Neural crest cell (in vitro differentiated cells): ENCODE measurements at places on chromosomes 12 and 14.

GRCh38 chr12:14214495-14214894, 151.0 kb upstream of the ATF7IP start:
- H3K27ac ChIP-seq: no peak overlapping the region
- H3K27me3 ChIP-seq: no peaks in the 10 kb centered on the region
- no peak for DNase-seq

- no peak overlapping the region for H3K4me3 ChIP-seq
- H3K4me1 ChIP-seq: peaks cover 11% of the 10 kb centered on the region
- no peak for DNase-seq
- H3K27me3 ChIP-seq: no peaks in the 10 kb centered on the region
- H3K36me3 ChIP-seq: no peaks in the 10 kb centered on the region
- H3K27ac ChIP-seq: peak overlapping the region; percentile 19
Observed at GRCh38 chr12:20040831-20041230, 327.5 kb upstream of the PDE3A start.

DNA sequence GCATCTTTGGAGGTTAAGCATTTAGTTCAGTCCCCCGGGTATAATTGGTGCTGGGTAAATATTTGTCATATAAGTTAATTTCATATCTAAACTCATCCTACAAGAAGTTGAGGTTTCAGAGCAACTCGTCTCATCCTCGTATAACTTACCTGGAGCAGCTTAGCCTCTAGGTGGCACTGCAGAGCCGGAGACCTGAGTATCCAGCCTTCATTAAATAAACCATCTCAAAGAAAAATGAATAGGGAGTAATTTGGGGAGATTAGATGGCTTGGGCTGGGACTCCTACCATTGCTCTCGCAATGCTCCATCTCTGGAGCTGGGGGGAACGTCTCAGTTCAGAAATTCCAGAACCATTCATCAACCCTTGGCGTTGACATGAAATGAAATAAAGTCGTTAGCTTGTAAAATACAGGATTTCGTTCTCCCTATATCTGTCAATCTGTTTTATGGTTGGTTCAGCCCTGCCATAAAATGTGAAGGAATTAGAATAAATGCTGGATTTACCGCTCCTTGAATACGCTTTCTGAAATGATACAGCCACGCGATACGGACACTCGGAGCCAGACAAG, 122.9 kb upstream of the TMEM132D start:
- H3K27ac ChIP-seq: no peak overlapping the region
- H3K27me3 ChIP-seq: peaks cover 40% of the 10 kb centered on the region
- no peak overlapping the region for H3K4me3 ChIP-seq
- DNase-seq: peak; percentile 55
- H3K4me1 ChIP-seq: no peaks in the 10 kb centered on the region

DNA sequence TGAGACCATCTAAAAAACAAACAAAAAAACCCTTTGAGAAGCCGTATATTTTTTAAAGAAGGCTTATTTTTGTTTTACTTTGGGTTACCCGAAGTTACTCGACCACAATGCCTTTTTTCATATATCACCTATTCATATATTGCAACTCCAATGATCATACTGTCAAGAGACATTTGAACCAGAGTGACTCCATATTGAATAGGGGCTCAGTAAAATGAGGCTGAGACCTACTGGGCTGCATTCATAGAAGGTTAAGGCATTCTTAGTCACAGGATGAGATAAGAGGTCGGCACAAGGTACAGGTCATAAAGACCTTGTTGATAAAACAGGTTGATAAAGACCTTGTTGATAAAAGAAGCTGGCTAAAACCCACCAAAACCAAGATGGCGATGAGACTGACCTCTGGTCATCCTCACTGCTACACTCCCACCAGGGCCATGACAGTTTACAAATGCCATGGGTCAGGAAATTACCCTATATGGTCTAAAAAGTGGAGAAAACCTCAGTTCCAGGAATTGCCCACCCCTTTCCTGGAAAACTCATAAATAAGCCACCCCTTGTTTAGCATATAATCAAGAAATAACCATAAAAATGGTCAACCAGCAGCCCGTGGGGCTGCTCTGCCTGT, 50.0 kb upstream of the PKP2 start:
- no peaks in the 10 kb centered on the region for H3K4me1 ChIP-seq
- DNase-seq: no peak
- H3K36me3 ChIP-seq: no peaks in the 10 kb centered on the region
- H3K27me3 ChIP-seq: peaks cover 13% of the 10 kb centered on the region
- H3K4me3 ChIP-seq: no peak overlapping the region
- H3K27ac ChIP-seq: no peak overlapping the region

DNA sequence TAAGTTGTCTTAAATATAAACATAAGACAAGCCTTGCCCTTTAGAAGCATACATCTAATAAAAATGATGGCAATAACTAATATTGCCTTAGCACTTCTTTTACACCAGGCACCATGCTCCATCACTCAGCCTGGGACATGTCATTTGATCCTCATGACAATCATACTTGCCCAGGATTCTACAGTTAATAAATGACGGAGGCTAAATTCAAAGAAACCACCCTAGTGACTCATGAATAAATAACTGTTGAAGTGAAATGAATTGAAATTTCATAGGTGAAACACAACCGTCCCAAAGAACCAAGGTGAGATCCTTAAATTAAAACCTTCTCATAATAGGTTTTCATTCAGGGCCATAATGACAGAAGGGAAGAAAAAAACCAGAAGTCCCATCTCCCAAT, 89.5 kb downstream of the GRIN2B start:
- no peak overlapping the region for H3K4me3 ChIP-seq
- H3K27me3 ChIP-seq: no peaks in the 10 kb centered on the region
- peaks cover 10% of the 10 kb centered on the region for H3K4me1 ChIP-seq
- no peaks in the 10 kb centered on the region for H3K36me3 ChIP-seq

- no peaks in the 10 kb centered on the region for H3K4me1 ChIP-seq
- H3K36me3 ChIP-seq: no peaks in the 10 kb centered on the region
- DNase-seq: no peak
- H3K27ac ChIP-seq: no peak overlapping the region
Observed at GRCh38 chr12:13390381-13390861, 193.9 kb downstream of the EMP1 start.

GRCh38 chr12:70849265-70849960, 71.1 kb downstream of the PTPRR start:
- DNase-seq: no peak
- H3K27ac ChIP-seq: no peak overlapping the region
- no peak overlapping the region for H3K4me3 ChIP-seq
- no peaks in the 10 kb centered on the region for H3K4me1 ChIP-seq
- no peaks in the 10 kb centered on the region for H3K27me3 ChIP-seq

DNA sequence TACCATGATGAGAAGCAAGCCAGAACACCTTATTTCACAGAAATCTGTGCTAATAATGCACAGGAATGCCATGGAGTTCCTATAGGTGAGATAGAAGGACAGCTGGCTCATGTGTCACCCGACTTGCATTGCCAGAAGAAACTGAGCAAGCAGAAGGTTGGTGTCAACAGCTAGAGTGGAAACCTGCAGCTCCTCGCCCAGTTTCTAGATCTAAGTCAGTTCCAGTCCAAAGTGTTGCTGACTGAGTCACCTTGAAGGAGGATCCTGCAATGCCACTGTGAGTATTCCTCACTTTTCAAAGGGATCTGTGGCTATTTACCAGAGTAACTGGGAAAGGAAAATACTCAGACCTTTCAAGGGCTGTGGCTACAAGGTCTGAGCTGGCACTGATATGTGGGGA, 17.1 kb downstream of the CDKL1 start:
- H3K27me3 ChIP-seq: no peaks in the 10 kb centered on the region
- DNase-seq: no peak
- H3K27ac ChIP-seq: no peak overlapping the region
- H3K4me1 ChIP-seq: no peaks in the 10 kb centered on the region
- H3K36me3 ChIP-seq: peaks cover 2% of the 10 kb centered on the region
- H3K4me3 ChIP-seq: no peak overlapping the region

DNA sequence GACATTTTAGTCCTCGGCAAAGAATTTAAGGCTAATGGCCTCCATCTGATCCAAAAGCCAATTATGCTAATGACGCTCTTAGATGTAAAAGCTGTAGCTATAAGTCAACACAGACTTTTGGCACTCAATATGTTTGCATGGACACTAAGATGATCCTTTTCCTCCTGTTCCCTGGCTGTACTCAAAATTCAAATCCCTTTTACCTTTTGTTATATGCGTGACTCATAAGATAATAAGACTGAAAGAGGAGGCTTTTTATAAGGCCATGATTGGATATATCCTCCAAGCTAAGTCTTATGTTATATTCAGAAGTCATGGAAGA, 89.8 kb downstream of the PDZRN4 start:
- H3K27ac ChIP-seq: no peak overlapping the region
- no peaks in the 10 kb centered on the region for H3K27me3 ChIP-seq
- H3K36me3 ChIP-seq: no peaks in the 10 kb centered on the region
- DNase-seq: no peak
- peaks cover 23% of the 10 kb centered on the region for H3K4me1 ChIP-seq
- H3K4me3 ChIP-seq: no peak overlapping the region

DNA sequence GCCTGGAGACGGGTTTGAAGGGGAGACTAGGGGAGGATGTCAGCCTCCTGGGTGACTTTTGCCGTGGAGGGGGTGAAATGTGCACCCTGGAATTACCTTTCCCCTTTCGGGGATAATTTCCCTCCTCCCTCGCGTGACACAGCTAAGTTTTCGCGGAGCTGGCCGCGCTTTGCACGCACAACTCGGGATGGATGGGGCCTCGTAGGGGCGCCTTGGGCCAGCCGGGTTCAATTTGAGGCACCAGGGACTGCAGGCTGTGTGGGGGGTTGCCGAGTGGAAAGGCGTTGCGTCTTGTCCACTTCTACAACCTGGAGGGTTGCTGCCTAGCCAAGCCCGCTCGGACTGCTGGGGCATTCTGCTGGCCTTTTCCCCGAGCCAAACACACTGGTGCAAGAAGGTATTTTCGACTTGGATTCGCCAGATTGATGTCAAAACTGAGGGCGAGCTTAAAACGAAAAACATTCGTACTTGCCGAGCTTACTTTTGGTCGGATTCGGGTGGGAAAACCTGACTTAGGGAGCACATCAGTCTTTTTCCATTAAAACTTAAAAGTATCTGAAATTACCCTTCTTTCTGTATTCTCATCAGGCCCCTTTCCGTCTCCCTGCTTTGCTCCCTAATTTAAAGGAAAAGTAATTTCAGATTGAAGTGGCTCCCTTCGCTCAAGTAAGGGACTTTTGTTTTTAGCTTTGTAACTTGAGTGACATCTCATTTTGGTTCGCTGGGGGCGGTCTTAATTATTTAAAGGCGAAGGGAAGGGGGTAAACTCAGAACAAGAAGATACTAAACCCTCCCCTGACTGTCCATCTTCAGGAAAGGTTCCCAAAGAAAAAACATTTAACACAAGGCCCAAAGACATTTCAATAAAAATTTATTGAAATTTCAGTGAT, 14.3 kb downstream of the TBX3 start:
- H3K4me3 ChIP-seq: peak overlapping the region; percentile 32
- H3K27me3 ChIP-seq: peaks cover 96% of the 10 kb centered on the region
- peaks cover 31% of the 10 kb centered on the region for H3K4me1 ChIP-seq
- peaks cover 3% of the 10 kb centered on the region for H3K36me3 ChIP-seq
- H3K27ac ChIP-seq: no peak overlapping the region

GRCh38 chr12:28017126-28017872, 44.8 kb upstream of the PTHLH start:
- no peaks in the 10 kb centered on the region for H3K36me3 ChIP-seq
- DNase-seq: no peak
- H3K4me3 ChIP-seq: no peak overlapping the region
- no peak overlapping the region for H3K27ac ChIP-seq
- no peaks in the 10 kb centered on the region for H3K4me1 ChIP-seq
- H3K27me3 ChIP-seq: no peaks in the 10 kb centered on the region

DNA sequence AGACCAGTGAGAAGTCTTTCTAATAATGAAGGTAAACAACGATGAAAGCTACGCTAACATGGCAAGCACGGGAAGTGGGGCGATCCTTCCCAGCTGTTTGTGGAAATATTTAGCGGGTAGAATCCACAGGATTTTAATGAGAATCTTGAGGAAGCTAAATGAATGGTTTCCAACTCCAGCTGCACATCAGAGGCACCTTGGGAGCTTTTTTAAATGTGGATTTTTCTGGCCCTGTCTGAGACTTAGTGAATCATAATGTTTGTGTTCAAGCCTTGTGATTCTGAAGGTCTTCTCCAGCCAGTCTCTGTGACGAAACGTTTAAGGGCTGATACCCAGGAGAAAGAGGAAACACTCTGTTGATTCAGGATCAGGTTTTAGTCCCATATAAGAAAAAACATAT, 169.8 kb downstream of the CAPZA3 start:
- no peak for DNase-seq
- peaks cover 13% of the 10 kb centered on the region for H3K4me1 ChIP-seq
- H3K36me3 ChIP-seq: no peaks in the 10 kb centered on the region
- H3K4me3 ChIP-seq: no peak overlapping the region
- no peaks in the 10 kb centered on the region for H3K27me3 ChIP-seq
- no peak overlapping the region for H3K27ac ChIP-seq

DNA sequence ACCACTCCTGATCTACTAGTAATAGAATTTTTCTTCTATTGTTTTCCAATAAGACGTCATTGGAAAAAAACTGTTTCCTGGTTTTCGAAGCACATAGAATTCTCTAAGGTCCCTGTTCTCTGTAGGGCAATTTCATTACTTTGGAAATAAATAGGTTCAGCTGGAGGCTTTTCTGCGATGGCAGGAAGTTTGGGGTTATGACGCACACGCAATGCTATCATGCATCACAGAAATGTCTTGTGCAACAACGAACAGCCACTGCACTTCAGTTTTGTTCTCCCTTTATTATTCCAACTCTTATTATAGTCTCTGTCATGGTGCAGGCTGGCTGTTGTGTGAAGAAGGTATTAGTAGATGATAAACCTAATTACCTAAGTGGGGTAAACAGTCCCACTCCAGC, 59.0 kb downstream of the KCNK10 start:
- no peak for DNase-seq
- H3K4me1 ChIP-seq: no peaks in the 10 kb centered on the region
- no peaks in the 10 kb centered on the region for H3K27me3 ChIP-seq
- no peak overlapping the region for H3K27ac ChIP-seq
- no peak overlapping the region for H3K4me3 ChIP-seq

DNA sequence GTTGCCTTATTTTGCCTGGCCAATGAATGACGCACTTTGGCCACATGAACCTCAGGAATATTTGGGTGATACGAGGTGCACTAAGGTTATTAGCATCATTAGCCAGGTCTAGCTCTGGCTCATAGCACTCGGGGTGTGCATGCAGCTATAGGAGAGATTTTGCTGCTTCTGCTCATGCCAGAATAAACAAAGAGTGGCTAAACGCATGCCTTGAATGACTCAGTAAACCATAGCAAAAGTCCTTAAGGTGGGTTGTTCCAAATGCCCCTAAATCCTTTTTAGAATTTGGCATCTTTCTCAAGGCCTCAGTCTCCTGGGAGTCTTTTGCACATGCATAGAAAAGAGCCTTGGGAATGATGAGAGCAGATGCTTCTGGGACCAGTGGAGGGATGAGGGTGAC, 343.7 kb upstream of the FKBP4 start:
- no peak overlapping the region for H3K4me3 ChIP-seq
- H3K27ac ChIP-seq: no peak overlapping the region
- no peaks in the 10 kb centered on the region for H3K36me3 ChIP-seq

GRCh38 chr14:90726656-90727055, 89.6 kb downstream of the TTC7B start:
- H3K27ac ChIP-seq: no peak overlapping the region
- no peak overlapping the region for H3K4me3 ChIP-seq
- no peak for DNase-seq

- peak; percentile 36 for DNase-seq
- no peaks in the 10 kb centered on the region for H3K36me3 ChIP-seq
- H3K27me3 ChIP-seq: no peaks in the 10 kb centered on the region
Observed at GRCh38 chr12:14845350-14845750, 2.0 kb upstream of the ART4 start.
